ENCODE measurements at places on chromosomes 12 and 14.

DNA sequence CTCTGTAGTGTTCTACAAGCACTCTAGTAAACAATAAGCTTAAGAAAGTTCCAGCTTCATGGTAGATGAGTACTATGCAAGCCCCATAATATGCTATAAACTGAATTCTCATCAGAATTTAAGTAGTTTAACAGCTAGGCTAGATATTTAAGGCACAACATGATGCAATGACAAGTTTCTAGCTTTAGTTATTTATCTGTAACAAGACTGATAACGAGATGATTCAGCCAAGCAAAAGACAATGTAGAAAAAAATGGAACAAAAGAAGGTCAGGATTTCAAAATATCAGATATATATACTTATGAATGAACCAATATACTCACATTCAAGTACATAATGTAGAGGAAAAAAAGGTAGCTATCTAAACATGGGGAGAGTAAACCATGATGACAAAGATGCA, 61.0 kb upstream of the RERGL start:
- no peak for DNase-seq

- no peak for DNase-seq
Observed at GRCh38 chr14:49092345-49092744, 493.8 kb downstream of the RPS29 start.

DNA sequence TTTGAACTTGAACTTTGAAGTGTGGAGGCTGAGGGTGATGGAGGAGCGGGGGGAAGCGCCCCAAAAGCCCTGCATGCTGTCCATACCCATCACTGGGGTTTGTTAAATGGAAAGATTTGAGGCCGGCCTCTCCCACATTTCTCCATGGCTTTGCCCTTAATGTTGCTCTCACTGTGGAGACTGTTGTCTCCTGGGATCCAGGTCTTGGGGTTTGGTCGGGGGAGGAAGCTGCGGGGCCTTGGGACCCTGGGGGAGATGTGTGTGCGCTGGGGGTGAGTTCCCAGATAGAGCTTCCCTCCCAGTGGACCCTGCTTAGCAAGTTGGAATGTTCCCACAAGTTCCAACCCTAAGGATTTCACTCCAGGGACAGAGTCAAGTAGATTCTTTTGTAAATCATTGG, 28.0 kb upstream of the LRTM2 start:
- DNase-seq, result no peak

DNA sequence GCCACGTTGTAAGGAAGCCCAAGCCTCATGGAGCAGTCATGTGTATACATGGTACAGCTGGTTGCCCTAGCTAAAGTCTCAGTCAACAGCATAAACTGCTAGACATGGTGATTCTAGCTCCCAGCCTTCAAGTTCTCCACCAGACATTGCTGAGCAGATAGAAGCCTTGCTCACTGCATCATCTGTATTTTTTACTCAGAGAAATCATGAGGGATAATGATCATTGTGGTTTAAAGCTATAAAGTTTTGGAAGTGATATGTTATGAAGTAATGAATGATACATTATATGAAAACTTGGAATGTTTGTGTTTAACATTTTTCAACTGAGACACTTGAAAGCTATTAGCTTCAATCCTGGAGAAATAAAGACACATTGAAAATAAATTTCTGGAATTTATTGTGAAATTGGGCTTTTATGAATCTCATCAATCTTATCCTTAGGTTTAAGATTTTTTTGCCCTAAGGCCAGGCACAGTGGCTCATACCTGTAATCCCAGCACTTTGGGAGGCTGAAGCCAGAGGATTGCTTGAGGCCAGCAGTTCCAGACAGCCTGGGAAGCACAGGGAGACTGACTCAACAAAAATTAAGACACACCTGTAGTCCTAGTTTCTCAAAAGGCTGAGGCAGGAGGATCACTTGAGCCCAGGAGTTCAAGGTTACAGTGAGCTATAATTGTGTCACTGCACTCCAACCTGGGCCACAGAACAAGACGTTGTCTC, 5.6 kb upstream of the NFATC4 start:
- no peak for DNase-seq

- no peak for DNase-seq
Observed at GRCh38 chr12:42587601-42588523, 1.7 kb downstream of the PRICKLE1 start.

DNA sequence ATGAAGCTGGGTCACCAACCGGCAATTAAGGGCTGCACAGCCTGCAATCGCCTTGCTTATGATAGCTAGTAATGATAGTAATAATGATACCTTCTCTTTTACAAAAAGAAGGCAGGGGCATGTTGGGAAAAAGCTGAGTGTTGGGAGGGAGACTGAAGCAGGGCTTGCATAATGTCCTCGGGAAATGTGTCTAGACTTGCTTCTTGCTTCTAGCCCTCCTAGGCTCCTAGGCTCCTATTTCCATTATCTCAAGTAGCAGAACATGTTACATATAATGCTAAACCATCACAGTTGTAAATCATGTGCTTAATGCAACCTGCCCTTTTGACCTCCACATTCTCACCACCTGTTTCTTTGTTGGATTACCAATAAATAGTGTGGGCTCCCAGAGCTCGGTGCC, 18.7 kb downstream of the RERGL start:
- DNase-seq, result no peak

- no peak for DNase-seq
Observed at GRCh38 chr12:91037276-91037675, 20.5 kb downstream of the KERA start.

DNA sequence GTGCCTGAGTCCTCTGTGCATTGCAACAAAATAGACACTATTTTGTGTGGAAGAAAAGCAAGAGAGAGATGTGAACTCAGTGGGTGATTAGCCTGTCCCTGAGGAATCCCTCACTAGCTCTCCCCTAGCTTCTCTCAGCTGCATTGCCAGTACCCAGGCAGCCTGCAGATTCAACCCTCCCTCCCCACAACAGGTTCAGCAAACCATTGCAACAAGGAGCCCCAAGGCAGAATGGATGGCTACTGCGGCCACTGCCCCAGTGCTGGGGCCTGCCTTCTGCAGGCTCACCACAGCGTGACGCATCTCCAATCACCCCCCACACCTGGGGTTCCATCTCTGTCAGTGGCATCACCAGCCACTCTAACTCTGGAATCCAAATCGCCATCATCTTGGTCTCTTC, 2.3 kb downstream of the CRACR2A start:
- DNase-seq, result no peak

DNA sequence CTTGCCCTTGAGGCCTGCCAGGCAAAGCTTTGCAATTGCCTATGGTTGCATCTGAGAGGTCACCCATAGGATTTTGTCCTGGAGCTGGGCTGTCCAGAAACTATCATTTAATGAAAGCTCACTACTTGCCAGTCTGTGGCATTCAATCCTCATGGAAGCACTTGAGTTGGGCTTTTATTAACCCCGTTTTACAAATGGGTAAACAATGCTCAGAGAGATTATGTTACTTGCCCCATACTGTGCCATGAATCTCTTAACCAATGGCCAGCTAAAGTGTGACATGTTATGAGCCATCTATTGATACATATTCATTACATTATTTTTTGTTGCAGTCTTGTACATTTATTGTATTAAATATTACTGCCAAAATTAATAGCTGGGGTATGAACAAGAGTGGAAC, 35.9 kb downstream of the PDZRN4 start:
- no peak for DNase-seq

- DNase-seq, result no peak
Observed at GRCh38 chr12:12513416-12514006, 49.2 kb downstream of the DUSP16 start.

DNA sequence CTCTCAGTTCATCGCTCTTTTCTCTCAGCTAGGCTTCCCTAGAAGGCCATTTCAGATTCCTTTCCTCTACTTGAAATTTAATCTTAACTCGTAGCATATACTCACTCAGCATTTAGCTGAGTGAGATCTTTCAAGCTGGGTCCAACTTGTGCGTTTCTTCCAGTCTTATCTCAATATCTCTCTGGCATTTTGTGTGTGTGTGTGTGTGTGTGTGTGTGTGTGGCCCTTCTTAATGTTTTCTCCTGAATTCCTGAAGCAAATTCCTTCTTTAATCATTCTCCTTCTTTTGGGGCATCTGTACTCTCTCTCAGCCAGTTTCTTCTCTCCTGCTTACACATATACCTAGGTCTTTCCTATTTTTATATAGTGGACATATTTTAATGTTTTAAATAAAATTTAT, 129.1 kb downstream of the KITLG start:
- no peak for DNase-seq

DNA sequence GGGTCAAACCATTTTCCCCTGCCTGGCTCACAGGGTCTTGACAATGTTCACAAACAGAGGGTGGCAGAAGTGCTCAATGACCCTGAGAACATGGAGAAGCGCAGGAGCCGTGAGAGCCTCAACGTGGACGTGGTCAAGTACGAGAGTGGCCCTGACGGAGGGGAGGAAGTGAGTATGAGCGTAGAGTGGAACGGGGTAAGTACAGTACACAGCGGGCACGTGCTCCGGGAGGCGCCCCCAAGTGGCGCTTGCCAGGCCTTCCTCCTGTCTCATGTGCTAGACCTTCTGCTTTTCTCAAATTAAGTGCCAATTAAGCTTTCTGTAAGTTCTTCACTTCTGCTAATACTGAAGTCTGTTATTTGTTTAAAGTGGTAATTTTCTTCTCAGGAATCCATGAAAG, 35.9 kb downstream of the XRCC3 start:
- no peak for DNase-seq

- DNase-seq, result no peak
Observed at GRCh38 chr14:96001866-96002497, 37.2 kb upstream of the C14orf132 start.

DNA sequence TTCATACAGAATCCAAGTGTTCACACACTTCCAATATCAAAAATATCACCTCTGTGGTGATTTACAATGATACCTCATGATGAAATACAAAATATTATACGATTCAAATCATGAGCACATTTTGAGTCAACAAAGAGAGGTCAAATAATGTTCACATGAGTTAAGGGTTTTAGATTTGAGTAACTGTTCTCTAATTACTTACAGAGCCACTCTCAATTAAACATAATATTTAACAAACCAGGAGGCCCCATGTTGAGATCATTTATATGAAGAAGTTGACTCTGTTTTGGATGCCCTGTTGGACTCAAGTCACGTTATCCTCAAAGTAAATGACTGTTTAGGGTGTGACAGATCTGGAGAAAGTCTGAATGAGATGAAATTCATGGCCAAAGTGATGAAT, 53.5 kb downstream of the NUAK1 start:
- no peak for DNase-seq

DNA sequence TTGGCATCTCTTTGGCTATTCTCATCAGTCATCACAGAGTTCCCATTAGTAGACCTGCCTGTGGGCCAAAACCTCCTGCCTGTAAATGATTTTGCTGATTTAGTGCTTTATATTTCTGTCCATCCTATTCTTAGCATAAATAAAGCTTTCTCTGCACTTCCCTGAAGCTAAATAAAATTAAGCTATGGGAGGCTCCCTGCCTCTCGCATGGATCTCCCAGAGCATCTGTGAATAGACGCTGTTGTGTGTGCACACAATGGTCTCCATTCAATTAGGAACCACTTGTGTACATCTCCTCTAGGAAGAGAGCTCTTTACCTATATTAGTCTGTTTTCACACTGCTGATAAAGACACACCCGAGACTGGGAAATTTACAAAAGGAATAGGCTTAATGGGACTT, 80.4 kb downstream of the PPFIBP1 start:
- DNase-seq, result no peak

- no peak for DNase-seq
Observed at GRCh38 chr12:32031109-32031508, 71.9 kb downstream of the RESF1 start.

- DNase-seq, result no peak
Observed at GRCh38 chr14:94989417-94989816, 167.9 kb downstream of the DICER1 start.

- DNase-seq, result no peak
Observed at GRCh38 chr12:63400718-63401117, 249.7 kb upstream of the AVPR1A start.

DNA sequence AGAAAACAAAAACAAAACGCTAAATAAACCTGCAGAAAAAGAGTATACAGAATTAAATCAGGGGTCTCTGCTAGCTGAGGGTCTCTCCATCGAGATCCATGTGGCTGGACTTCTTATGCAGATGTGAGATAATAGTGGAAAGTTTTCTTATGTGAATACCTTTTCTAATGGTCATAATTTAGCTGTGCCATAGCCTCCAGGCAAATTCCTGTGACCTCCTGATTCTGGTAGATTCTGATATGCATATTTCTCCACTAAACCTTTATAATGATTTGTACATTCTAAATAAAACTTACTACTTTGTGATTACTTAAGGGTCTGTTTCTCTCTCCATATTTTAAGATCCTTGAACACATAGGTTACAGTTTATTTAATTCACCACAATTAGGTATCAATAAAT, 1002.6 kb downstream of the GALC start:
- no peak for DNase-seq

GRCh38 chr12:75721796-75722195, 210.4 kb upstream of the KRR1 start:
- DNase-seq, result no peak

DNA sequence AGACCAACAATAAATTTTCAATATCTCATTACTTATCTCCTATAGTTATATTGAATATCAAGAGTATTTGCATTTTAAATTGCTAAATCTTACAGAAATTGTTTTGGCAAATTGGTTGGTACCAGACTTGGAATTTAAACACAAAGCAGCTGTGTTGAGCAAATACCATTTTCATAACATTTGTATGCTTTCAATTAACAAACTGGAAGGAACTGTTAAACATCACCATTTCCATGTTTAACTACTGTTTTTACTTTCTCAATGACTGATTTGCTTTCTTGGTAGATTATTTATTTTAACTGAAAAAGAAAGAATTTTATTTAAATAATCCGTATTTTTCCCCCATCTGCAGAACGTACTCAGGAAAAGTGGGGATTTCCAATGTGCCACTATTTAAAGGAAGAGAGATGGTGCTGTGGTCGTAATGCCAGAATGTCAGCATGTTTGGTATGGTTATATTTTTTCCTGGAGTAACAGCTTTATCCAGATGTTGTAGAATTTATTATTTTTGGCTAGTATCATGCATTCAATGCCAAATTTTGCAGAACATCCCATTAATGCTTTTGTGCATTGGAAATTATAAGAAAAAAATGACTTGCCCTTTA, 72.3 kb downstream of the METTL25 start:
- no peak for DNase-seq

GRCh38 chr12:67151886-67152285, 117.3 kb upstream of the CAND1 start:
- no peak for DNase-seq

GRCh38 chr12:125244338-125244737, 179.1 kb downstream of the AACS start:
- DNase-seq, result no peak

GRCh38 chr14:51337520-51337919, 97.5 kb downstream of the TMX1 start:
- no peak for DNase-seq

GRCh38 chr14:104757681-104758392, 4.9 kb downstream of the SIVA1 start:
- DNase-seq, result no peak

- DNase-seq, result no peak
Observed at GRCh38 chr12:21300632-21301031, 34.1 kb downstream of the SLCO1A2 start.

- DNase-seq, result no peak
Observed at GRCh38 chr14:104169005-104169698, 30.8 kb downstream of the KIF26A start.
